Bronchial epithelial cell (primary cell): ENCODE measurements at places on chromosomes 12 and 14. TPM values are rescaled to one million over a fixed set of nuclear protein-coding genes. Genes with fewer than 3 reads are reported as not detected.

IFI27L1 gene
- 8.7 and 13.1 TPM in 2 replicates for total RNA-seq

ITGA5 gene
- total RNA-seq = 53.5 and 98.5 TPM in 2 replicates

CLEC2A gene
- total RNA-seq = not detected in 2 replicates

MAP1LC3B2 gene
- total RNA-seq = 0.79 and 1.8 TPM in 2 replicates

NRL gene
- 0.64 and 0.79 TPM in 2 replicates for total RNA-seq

DAO gene
- not detected in 2 replicates for total RNA-seq

EML1 gene
- total RNA-seq = 1.8 and 6.0 TPM in 2 replicates

P2RX2 gene
- not detected in 2 replicates for total RNA-seq

CPM gene
- 7.1 and 28.5 TPM in 2 replicates for total RNA-seq

RSRC2 gene
- total RNA-seq = 22.6 and 44.0 TPM in 2 replicates

PTCSC3 gene
- not detected in 2 replicates for total RNA-seq

PLXNC1 gene
- total RNA-seq = under 0.01 TPM in 2 replicates

BIN2 gene
- under 0.01 TPM in 1 of 2 replicates, not detected in the other for total RNA-seq

GDF3 gene
- total RNA-seq = not detected in 2 replicates

PTGER2 gene
- under 0.01 TPM in 1 of 2 replicates, not detected in the other for total RNA-seq

NPAS3 gene
- total RNA-seq = 0.13 TPM in 1 of 2 replicates, not detected in the other

ASCL1 gene
- total RNA-seq = not detected in 2 replicates

SMIM41 gene
- 0.13 and 0.26 TPM in 2 replicates for total RNA-seq

ATL1 gene
- 0.79 and 1.9 TPM in 2 replicates for total RNA-seq

PROX2 gene
- total RNA-seq = not detected in 2 replicates

SCN8A gene
- total RNA-seq = under 0.01 and 0.77 TPM in 2 replicates

OR6C2 gene
- total RNA-seq = not detected in 2 replicates

MDGA2 gene
- not detected in 2 replicates for total RNA-seq

DENND5B gene
- total RNA-seq = 2.6 and 4.7 TPM in 2 replicates

OTOGL gene
- under 0.01 TPM in 1 of 2 replicates, not detected in the other for total RNA-seq

DPY19L2 gene
- under 0.01 and 0.13 TPM in 2 replicates for total RNA-seq

SMCO2 gene
- 1.7 and 1.8 TPM in 2 replicates for total RNA-seq

KRT6C gene
- 16.8 and 138 TPM in 2 replicates for total RNA-seq

RERG gene
- total RNA-seq = 0.13 and 0.53 TPM in 2 replicates

KLRF1 gene
- 0.13 TPM in 1 of 2 replicates, not detected in the other for total RNA-seq

ZC2HC1C gene
- 0.53 and 0.90 TPM in 2 replicates for total RNA-seq

HCAR2 gene
- total RNA-seq = 1.6 and 3.3 TPM in 2 replicates

SLC10A1 gene
- total RNA-seq = not detected in 2 replicates

SOAT2 gene
- not detected in 2 replicates for total RNA-seq

ANO2 gene
- not detected in 2 replicates for total RNA-seq

BLOC1S1 gene
- 64.5 and 89.1 TPM in 2 replicates for total RNA-seq

CHGA gene
- total RNA-seq = not detected in 2 replicates

NAA30 gene
- total RNA-seq = 19.5 and 20.0 TPM in 2 replicates

EFS gene
- 2.4 and 5.4 TPM in 2 replicates for total RNA-seq

KERA gene
- total RNA-seq = not detected in 2 replicates

BEST3 gene
- total RNA-seq = not detected in 2 replicates

KRT6A gene
- 13,929 and 17,192 TPM in 2 replicates for total RNA-seq

C2CD5 gene
- 6.6 and 9.7 TPM in 2 replicates for total RNA-seq

PIWIL1 gene
- total RNA-seq = not detected in 2 replicates

SERPINA1 gene
- total RNA-seq = 0.26 and 0.51 TPM in 2 replicates

B4GALNT3 gene
- total RNA-seq = 8.2 and 8.3 TPM in 2 replicates

GUCY2C gene
- total RNA-seq = not detected in 2 replicates

CIROP gene
- total RNA-seq = not detected in 2 replicates

MYF5 gene
- not detected in 2 replicates for total RNA-seq

PKP2 gene
- 53.9 and 74.5 TPM in 2 replicates for total RNA-seq
